ENCODE measurements at places on chromosomes 2 and 18.

- DNase-seq: no peak
Observed at GRCh38 chr2:153106802-153107477, 371.6 kb downstream of the RPRM start.

- no peak for DNase-seq
Observed at GRCh38 chr2:227322530-227323205, 2.4 kb upstream of the MFF start.

DNA sequence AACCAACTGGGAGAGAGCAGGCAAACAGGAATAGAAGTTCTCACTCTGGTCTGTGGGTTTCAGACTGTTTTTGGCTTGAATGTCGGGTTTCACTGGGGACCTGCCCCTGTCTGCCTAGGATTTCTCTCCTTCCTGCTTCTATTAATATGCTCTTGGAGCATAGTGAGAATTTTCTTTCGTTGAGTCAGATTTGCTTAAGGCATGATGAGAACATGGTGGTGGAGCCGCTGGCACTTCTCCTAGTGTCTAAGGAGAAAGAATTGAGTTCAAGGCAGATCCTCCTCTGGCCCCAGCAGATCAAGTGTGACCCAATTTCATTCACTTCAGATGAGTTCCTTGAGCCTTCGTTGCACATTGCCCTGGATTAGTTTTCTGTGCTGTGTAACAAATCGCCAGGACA, 103.9 kb upstream of the HS6ST1 start:
- no peak for DNase-seq

- DNase-seq: no peak
Observed at GRCh38 chr18:6644836-6645627, 84.5 kb upstream of the ARHGAP28 start.

- DNase-seq: no peak
Observed at GRCh38 chr2:39933196-39933595, 154.1 kb upstream of the THUMPD2 start.

DNA sequence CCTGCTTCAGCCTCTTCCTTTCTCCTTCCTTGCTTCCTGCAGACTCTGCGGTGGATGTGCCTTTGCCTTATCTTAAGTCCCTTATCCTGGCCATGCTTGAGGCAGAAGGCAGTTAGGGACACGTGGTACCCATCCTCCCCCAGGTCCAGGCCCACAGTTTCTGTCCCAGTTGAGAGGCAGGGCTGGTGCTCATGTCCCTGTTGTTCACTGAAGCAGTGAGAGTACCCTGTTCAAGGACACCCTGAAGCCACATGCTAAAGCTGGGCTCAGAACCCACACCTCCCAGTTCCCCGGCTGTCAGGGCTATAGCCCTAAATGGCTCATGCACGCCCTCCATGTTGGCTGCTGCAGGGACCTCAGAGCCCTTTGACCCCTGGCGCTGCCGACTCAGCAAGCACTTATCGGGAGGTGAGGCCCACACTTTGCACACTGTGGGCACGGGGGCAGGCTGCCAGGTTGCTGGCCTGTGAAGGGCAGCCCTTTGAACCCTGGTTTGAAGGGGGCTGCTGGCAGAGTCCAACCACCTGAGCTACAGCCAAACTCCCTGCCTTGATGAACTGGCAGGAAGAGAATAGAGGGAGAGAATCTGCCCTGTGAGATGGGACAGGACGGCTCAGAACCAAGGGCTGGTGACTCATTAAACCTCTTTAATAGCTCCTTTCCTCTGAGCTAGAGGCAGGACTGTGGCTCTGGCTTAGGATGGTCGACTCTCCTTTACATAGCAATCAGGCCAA, 6.3 kb downstream of the KHK start:
- no peak for DNase-seq

- no peak for DNase-seq
Observed at GRCh38 chr2:239693761-239694415, 293.1 kb upstream of the HDAC4 start.

GRCh38 chr18:42296723-42297122, 341.7 kb downstream of the PIK3C3 start:
- no peak for DNase-seq

DNA sequence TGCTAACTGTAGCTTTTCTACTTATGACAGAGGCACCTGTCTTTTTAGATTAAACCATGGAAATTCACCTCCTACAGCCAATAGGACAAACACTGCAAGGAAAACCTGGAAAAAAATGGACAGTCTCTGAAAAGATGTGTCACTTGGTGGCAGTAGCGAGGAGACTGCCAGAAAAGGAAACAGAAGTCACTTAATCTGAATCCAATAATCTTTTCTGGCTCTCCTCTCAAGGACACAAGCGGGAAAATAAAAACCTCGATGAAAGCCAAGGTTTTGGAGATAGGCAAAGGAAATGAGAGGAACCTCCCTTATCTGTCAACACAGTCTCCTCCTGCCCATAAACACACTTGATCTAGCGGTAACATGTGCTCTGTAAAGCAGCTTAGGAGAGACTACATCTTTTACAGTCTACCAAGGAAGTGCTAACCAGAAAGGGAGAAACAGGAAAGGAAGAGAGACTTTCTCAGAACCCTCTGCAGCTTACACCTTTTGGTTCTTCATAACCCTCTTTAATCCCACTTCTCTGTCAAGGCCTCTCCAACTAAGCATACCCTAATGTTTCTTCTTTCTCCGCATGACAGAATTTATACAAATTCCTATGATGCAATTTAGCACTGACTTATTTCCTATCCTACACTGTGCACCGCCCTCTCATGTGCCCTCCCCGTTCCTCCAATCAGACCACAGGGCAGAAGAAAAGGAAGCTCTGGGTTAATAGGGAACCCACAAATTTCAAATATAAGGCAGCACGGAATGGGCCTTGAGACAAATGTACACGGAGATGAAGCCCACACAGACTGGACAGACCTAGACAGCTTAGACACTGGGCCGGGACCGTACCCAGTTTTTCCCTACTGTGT, 52.8 kb downstream of the CLASP1 start:
- no peak for DNase-seq

GRCh38 chr18:864872-865273, 39.8 kb upstream of the ADCYAP1 start:
- peak; percentile 8 for DNase-seq

GRCh38 chr2:43068631-43069517, 157.5 kb downstream of the ZFP36L2 start:
- DNase-seq: no peak

GRCh38 chr18:75309564-75309963, 99.0 kb downstream of the TSHZ1 start:
- DNase-seq: no peak

GRCh38 chr2:210586381-210586780, 30.0 kb downstream of the CPS1 start:
- no peak for DNase-seq

GRCh38 chr18:8298186-8298585, 311.1 kb upstream of the RAB12 start:
- no peak for DNase-seq

DNA sequence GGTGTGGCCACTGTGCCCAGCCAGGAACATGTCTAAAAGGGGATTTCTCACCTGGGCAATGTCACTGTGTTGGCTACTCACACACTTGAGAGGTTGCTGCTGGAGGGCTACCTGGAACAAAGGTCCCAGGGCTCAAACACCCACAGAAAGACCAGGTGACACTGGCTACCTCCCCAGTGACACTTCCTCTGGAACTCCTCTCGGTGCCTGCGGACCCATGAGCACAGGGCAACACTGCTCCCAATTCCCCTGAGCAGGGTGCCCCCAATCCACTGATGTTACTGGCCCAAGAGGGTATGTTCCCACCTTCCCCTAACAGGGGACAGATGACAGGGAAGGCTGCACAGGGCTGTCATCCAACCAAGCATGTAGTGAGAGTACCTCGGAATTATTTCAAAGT, 5.8 kb downstream of the NPPC start:
- DNase-seq: no peak

- DNase-seq: no peak
Observed at GRCh38 chr18:55219059-55219458, 259.8 kb upstream of the CCDC68 start.

GRCh38 chr18:24462838-24463775, 2.7 kb downstream of the HRH4 start:
- DNase-seq: no peak

- DNase-seq: no peak
Observed at GRCh38 chr2:201697899-201698298, 545 bp downstream of the MPP4 start.

DNA sequence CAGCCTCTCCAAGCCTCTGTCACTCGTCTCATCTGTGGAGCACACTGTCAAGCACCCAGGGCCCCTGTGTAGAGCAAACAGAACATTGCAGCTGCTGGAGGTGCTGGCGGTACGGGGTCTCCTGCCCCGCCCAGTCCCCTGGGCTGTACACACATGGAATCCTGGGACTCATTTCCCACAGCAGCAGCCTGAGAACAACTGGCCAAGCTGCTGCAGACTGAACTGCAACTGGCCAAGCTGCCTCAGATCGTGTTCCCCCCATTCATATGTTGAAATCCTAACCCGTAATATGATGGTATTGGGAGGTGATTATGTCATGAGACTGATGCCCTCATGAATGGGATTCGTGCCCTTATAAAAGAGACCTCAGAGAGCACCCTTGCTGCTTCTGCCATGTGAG, 130.5 kb downstream of the NCK2 start:
- no peak for DNase-seq

DNA sequence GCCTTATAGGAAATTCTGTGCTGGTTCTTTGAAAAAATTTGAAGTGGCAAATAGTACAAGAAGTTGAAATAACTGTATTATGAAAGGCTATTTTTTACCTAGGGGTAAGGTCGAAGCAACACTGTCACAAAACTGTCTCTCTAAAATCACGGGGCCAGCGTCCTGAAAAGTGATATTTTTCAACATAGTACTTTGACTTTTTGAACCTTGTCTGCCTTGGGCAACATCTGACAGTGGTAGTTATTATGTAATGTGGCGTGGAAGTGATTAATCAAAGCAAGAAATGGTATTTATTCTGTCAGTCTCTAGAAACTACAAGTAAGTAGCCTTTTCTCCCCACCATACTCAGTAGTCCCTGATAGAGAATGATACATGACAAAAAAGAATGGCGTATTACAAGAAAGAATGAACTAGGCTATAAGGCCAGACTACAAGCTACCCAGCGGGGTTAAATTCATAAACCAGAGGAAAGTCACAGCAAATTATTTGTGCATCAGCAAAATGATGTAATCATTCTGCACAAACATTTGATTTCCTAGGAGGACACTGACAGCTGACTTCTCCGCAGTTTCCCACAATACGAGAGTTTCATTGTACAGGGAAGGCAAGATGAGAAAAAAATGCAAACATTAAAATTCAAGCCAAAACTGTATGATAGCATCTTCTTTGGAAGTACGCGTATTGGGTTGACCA, 9.8 kb downstream of the GEN1 start:
- DNase-seq: no peak

DNA sequence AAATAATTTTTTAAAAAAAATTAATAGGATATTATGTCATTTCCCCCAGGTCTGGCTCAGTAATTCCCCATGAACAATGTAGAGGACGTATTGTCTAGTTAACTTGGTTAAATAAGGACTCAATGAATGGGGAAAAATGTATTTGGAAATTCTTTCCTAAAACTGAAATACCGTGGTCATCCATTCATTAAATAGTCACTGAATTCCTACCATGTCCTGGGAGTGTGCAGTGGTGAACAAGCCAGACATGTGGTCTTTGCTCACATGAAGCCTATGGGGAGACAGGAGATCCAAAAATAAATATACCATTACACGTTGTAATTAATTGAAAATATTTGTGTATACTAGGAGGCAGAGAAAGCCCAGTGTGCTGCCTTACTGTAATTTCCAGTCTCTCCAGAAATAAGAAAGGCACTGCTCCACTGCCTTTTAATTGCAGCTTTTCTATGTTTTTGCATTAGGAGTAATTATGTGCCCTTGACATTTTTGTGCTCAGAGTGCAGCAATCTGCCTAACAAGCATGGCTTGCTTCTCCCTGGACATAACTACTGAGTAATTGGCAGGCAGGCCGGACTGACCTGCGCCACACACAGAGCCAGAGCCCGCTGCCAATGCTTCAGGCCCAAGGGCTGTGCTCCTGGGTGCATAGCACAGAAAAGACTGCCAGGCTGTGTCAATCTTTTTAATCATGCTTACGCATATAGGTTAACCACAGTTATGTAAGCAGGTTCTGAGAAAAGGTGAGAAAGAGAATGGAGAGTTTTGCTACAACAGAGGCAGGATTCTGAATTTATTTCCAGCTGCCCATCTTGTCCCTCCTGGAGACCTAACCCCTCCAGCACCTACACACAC, 22.2 kb upstream of the TTC39C start:
- no peak for DNase-seq

- DNase-seq: no peak
Observed at GRCh38 chr2:34388446-34388845, 789.3 kb upstream of the FAM98A start.
